GM19239 (cell line): ENCODE measurements at places on chromosomes 11 and 22.
A peak's percentile ranks its signal among the peaks of the same experiment; 100 is the strongest.

- no peak for DNase-seq
These were observed 76.6 kb upstream of the RASSF10 start for GRCh38 chr11:12932485-12932884.

- DNase-seq, result no peak
These were observed 106.3 kb upstream of the TEAD1 start for GRCh38 chr11:12567746-12568460.

DNA sequence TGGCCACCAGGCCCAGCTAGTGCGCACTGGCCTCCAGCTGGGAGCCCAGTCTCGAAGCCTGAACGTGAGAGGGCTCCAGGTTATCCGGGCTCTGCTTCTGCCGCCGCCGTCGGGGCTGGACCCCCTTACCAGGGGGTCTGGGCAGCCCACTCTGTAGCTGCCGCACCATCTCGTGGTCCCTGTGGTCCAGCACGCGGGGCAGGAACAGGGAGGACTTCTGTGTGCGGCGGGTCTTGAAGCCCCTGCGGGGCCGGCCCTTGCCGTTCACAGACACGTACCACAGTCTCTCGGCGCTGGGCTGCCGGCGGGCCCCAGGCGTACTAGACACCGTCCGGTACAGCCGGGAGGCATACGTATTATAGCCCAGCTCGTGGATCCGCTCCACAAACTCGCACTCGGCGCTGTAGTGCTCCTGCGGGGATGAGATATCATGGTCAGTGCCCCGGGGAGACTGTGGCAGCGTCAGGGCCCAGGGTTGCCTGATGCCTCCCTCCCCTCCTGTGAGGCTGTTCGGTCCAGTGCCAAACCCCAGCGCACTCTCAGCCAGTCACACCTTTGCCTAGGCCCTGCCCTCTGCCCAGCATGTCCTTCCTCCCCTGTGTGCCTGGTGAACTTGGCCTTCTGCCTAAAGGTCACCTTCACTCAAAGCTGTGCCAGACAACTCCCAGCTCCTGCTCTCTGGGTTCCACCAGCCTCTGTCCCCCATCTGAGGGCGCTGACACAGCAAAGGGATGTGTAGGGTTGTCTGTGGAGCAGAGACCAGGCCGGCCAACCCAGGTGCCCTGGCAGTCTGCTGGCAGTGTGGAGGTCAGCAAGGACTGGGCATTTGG lies 8.7 kb downstream of the FGF3 start:
- no peak for DNase-seq

- no peak for DNase-seq
These were observed 62.0 kb downstream of the STK33 start for GRCh38 chr11:8531982-8532381.

DNA sequence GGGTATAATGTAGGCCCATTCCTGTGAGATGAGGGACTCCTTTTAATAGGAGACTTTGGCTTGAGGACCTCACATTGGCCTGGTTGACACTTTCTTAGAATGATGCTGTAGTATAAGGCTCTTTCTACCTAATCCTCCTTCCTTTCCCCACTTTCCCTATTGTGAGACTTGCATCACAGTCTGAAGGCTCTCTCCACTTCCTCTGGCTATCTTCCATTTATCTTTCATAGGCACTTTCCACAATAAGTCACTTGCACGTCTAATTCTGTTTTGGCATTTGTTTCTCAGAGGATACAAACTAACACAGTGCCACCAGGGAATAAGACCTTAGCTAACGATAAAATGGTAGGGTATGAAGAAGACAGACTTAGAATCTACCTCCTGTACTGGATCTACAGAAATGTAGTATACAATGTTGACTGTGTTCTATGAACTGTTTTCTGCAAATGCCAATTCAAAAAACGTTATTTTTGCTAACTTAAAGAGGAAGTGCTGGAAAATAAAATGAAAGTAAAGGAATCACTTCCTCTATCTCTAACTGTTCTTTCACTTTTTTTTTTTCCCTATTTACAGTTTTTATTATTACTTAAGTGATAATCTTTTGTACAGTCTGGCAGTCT lies 17.9 kb upstream of the PDE3B start:
- DNase-seq, result no peak

- no peak for DNase-seq
These were observed 16.7 kb upstream of the PISD start for GRCh38 chr22:31678748-31679147.

DNA sequence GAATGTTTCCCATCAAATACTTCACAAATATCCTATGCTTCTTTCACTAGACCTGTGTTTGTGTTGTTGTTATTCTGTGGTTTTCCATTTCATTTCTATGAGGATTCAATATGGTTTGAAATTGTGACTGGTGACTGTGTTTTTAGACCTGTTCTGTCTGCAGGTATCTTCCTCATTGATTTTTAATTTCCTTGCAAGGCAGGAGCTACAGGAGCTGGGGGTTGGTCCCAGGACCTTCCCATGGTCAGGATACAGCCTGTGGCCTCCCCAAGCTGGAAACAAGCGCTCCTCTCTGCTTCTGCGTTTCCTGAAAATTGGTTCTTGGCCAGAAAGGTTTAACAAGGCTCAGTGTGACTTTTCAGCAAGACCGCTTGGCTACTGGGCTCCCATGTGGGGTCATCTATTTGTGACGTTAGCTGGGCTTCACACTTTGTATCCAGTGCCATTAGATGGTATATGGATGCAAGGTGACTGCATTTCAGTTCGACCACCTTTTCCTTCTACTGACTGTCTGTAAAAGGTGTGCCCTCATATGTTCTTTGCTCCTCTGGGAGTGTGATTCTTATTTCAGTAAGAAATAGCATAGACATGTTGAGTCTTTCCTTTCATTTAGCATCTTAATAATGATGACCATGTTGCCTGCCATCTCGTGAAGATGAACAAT lies 21.5 kb downstream of the IGLL5 start:
- no peak for DNase-seq

- DNase-seq, result no peak
These were observed 15.7 kb downstream of the PPARA start for GRCh38 chr22:46165977-46166376.

- no peak for DNase-seq
These were observed 44.5 kb downstream of the WEE1 start for GRCh38 chr11:9617940-9618339.

GRCh38 chr11:110747531-110747930 lies 35.3 kb upstream of the ARHGAP20 start:
- no peak for DNase-seq

- no peak for DNase-seq
These were observed 10.3 kb upstream of the PNPLA5 start for GRCh38 chr22:43901976-43902643.

GRCh38 chr11:41947392-41947791 lies 487.9 kb upstream of the LRRC4C start:
- no peak for DNase-seq

DNA sequence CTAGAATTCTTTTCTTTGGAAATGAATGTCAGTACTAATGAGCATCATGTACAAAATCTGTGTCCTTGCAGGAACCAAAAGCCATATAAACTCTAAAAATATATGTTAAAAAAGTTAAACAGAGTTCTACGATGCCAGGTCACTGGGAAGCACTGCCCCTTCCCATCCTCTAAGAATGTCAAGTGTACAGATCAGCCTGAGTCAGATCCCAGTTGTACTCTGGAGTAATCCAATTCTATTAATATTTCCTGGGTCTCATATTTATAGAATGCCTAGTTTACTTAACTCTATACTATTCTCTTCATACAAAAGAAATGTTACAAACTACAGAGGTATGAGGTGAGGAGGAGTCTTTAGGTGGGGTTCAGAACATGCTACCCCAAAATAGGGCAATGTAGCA lies 460.1 kb downstream of the DLG2 start:
- DNase-seq, result no peak

GRCh38 chr11:11252403-11252802 lies 100.6 kb downstream of the CSNK2A3 start:
- no peak for DNase-seq

DNA sequence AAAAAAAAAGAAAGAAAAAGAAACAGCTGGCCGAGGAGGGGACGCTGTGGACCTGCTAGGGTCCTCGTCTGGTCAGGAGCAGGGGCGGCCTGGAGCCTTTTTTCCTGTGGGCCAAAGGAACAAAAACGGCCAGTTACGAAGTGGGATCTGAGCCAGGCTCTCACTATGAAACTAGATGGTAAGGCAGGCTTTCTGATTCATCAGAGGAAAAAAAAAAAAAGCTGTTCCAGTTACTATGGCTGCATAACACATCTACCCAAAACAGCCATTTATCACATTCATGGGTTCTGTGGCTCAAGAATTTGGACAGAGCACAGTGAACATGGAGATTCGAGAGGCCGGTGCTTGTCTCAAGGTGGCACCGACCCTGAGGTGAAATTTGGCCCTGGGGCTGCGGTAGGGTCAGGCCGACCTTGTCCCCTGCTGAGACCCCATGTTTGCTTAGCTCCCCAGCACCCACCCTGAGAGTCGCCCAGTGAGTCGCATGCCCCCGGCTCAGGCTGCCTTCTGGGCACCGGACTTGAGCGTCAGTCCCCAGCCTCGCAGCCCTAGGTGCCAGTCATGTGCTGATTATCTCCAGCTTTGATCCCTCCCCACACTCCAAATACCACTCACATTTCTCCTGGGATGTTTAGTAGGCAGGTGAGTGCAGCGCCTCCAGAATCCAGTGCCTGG lies 34.2 kb downstream of the MRGPRD start:
- no peak for DNase-seq

DNA sequence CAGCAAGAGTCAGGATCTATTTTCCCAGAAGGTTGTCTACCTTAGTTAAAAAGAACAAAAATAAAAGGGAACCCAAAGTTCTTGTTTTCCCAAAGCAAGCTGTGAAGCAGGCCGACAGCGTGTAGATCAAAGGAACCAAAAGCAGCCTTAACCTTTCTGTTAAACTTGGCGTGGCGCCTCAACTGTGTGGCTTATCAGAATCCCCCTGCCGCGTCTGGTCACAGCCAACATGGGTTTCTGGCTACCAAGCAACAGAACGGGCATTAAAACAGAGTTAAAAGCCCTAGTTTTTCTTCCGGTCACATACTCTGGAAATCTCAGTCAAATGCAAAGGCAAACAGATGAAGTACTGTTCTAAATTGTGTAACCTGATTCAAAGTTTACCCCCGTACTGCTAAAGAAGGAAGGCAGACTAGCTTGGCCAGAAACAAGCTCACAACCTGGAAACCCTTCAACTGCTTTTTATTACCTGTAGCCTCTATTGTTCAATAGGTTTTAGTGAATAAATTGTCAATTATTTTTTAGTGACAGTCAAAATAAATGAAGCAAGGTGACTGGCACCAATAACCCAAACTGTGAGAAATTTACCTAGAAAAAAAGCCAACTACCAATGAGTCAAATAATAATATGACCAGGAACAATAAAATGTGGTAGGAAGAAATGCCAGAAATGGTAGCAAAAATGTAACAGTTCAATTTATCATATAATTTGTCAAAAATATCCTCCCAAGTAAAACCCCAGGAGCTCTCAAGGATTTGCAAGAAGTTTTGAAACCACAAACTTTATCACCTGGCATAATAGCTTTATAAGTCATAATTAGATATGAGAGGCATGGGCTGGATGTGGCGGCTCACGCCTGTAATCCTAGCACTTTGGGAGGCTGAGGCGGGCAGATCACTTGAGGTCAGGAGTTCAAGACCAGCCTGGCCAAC lies 21.4 kb downstream of the CHKA start:
- DNase-seq, result no peak

- DNase-seq, result no peak
These were observed 34.4 kb upstream of the SUSD2 start for GRCh38 chr22:24146791-24147353.

DNA sequence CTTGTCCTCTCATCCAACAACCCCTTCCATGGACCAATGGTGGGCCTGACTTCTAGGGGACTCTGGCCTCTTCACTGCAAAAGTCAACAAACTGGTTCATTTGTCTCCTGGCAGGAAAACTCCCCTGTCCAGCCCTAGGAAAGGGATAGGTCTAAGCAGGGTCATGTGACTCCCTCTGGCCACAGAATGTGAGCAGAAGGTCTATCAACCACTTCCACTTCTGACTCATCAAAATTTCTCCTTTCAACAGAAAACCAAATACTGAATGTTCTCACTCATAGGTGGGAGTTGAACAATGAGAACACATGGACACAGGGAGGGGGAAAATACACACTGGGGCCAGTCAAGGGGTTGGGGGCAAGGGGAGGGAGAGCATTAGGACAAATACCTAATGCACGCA lies 1.3 kb upstream of the ISX start:
- DNase-seq, result peak; percentile 28

DNA sequence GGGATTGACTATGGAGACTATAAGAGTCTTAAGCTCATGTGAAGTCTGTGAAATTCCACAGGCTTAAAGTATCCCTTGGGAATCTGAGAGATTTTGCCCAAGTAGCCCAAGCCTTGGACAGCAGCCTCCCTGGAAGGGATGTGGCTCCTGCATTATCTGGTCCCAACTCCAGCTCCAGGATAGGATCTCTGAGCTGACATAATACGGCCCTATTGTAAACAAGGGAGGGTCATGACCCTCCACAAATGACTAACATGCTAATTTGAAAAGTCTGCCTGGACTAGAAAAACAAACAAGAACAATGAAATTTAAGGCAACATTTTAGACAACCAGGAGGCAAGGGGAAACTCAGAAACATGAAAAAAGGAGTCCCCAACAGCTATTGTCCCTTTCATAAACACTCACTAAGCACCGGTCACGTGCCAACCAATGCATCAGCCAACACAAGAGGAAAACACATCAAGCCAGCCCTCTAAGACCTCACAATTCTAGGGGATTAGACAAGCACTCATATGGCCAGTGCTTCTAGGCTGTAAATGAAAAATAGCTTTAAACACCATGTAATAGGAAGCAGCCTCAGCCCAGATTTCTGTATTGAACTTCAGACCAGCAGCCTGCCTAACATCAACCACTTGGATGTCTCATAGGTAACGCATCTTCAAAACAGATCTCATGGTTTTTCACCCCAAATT lies 101.2 kb upstream of the TIMP3 start:
- DNase-seq, result no peak

DNA sequence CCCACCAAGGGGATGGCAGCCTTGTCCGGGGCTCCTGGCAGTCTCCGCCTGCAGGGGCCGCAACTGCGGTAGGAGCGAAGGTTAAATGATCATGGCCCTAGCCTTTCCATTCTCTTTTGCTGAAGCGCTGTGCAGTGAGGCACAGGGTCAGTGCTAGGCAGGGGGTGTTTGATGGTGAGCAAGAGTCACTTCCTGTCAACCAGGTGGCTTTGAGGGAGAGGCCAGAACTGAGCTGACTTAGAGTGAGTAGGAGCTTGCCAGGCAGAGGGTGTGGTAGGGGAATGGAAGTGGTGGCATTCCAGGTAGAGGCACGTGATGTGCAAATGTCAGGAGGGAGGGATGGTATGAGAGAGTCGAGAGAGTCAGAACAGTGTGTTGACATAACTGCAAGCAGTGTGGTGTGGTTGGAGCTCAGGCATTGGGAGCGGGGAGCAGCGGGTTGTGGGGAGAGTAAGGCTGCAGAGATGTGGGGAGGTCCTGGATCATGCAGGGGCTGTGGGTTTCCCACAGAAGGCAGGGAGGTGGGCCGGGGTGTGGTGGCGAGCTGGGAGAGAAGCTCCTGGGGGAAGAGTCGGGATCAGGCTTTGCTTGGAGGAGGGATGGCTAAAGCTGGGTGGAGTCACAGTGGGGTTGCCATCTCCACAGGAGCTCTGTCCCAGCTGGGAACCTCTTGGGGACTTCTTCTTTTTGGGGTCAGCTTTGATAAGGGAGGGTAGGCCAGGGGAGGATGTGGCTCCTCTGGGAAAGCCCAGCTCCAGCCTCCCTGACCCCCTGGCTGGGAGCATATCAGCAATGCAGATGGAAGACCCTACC lies 33.3 kb downstream of the AMPD3 start:
- no peak for DNase-seq
